ENCODE measurements at places on chromosomes 2 and 18.

- DNase-seq = no peak
These were observed 53.7 kb downstream of the SH2D6 start for GRCh38 chr2:85472261-85472660.

- DNase-seq = no peak
These were observed 113.7 kb downstream of the PRKCE start for GRCh38 chr2:45765007-45765727.

DNA sequence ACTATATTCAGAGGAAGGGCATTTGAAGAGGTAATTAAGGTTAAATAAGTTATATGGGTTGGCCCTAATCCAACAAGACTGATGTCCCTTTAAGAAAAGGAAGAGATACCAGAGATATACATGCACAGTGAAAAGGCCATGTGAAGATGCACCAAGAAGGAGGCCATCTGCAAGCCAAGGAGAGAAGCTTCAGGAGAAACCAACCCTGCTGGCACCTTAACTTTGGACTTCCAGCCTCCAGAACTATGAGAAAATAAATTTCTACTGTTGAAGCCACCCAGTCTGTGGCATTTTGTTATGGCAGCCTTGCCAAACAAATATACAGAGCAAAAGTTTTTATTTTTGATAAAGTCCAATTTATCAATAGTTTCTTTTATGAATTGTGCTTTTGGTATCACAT lies 51.0 kb downstream of the MAP4K3 start:
- DNase-seq = no peak

GRCh38 chr2:157056200-157056676 lies 201.3 kb upstream of the GALNT5 start:
- no peak for DNase-seq

DNA sequence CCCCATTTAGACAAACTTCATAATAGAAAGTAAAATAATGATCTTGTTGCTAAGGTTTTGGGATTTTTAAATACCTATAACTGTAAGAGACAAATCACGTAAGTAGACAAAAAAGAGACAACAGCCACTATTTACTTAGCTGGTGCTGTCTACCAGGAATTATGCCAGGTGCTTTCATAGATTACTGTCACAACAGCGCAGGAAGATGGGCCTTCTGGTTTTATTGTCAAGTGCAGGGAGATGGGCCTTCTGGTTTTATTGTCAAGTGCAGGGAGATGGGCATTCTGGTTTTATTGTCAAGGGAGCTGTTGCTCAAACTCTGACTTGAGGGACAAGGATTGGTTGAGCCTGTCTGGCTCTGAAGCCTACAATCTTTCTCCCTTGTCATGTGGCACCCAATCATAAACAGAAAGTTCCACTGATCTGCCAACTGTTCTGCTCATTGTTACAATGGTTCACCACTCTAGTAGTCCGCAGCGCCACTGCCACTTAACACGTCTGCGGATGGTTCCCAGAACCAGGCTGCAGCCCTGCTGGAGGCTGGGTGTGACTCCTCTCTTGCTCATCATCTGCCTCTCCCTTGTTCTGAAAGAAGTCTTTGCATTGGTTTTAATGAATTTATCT lies 95.0 kb downstream of the RNF144A start:
- DNase-seq = no peak

GRCh38 chr2:104865096-104865470 lies 11.2 kb downstream of the POU3F3 start:
- DNase-seq = no peak

DNA sequence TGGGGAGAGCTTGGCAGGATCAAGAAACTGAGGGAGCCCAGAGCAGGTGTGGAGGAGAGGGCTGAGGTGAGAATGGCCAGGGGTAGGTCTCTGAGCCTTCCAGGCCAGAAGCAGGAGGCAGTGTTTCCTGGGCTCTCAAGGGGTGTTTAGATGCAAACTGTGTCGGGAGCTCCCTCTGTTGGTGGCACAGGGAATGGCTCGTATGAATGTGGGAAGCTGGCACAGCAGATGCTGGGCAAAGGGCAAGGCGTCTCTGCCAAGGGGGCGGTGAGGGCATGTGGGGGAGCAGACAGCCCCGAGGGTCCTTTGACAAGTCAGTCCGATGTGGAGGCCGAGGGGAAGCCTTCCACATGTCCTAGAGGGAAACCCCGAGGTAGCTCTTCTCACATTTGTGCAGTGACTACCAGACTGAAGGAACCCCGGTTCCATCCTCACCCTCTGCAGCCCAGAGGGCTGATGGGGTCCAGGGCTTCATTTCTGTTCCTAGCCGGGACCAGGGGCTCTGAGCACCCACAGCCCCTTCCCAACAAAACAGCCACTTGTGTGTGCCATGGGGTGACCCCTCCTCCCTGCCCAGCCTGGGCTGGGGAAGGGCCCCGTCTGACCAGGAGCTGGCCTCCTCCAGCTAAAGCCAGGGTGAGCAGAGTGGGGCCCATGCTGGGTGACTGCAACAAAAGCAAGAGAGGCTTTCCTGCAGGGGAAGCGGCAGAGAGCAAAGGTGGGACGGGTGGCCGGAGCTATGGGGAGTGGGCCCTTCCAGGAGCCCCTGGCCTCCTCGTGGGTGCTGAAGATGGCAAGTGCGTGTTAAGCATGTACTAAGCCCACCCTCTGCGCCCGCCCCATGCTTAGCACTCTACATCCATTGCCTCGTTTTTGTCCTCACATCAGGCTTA lies 103.4 kb downstream of the SEPTIN10 start:
- peak; percentile 75 for DNase-seq

GRCh38 chr2:171316220-171316619 lies 117.6 kb downstream of the METTL8 start:
- no peak for DNase-seq

DNA sequence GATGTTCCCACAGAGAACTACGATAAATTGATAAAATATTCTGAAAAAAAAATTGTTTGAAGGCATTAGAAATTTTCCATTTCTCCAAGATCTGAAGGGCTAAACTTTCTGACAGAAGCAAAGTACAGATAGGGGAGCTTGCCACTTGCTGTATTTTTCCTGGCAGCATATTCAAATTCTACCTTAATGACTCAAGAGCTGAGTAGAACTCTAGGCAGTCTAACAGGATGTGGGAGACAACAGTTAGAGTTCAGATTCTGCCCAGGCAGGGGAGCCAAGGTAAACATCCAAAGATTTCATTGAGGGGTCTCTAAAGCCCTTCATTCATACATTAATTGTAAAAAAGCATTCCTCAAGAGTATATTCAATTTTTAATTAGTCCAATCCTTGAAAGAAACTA lies 46.0 kb upstream of the RIT2 start:
- DNase-seq = no peak

GRCh38 chr2:132272713-132273112 lies 111.0 kb upstream of the ANKRD30BL start:
- DNase-seq = no peak

DNA sequence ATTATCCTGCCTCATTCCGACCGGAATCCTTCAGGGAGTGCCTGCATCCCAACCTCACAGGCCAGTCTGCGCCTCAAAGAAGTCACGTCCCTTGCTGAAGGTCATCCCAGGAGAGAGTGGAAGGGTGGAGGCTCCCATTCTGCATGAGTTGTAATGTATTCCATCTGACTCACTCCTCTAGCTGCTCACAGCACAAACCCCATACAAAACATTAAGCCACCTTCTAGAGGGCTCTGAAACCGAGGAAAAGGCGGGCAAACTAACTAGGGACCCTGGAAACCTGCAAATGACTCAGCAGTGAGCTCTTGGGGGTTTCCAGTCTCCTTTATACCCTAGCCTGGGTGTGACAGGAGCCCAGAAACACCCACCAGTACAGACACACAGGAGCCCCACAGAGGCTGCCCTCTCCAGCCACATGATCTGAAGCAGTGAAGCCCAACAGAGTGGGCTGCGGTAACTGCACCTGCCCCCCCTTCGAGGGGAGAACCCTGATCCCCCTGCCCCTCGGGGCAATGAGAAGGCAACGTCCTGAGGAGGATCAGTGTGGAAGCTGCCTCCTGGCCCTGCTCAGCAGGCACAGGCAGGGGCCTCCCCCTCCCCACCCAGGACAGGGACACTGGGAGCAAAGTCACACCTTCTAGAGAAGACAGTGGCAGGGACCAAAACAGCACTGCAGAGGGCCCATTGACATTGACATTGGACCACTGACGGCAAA lies 69.3 kb upstream of the SNTG2 start:
- DNase-seq = no peak

DNA sequence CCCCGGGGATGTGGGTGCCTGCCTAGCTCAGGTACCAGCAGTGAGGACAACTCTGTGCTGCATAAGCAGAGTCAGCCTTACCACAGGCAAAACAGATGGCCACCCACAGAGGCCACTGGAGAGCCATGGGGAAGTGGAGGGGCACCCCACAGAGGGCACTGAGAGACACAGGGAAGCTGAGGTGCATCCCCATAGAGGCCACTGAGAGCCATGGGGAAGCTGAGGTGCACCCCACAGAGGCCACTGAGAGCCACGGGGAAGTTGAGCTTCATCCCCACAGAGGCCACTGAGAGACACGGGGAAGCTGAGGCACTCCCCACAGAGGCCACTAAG lies 134.1 kb upstream of the EPAS1 start:
- DNase-seq = no peak

All from pancreas (tissue), 10 donors.